Amniotic stem cell (primary cell): ENCODE measurements at places on chromosomes 16 and 17.

GRCh38 chr16:65120831-65121721 is 787 bp downstream of the CDH11 start:
- DNase-seq: no peak

- DNase-seq: peak; percentile 48
These were observed 1.4 kb upstream of the UNK start for GRCh38 chr17:75783069-75783783.

DNA sequence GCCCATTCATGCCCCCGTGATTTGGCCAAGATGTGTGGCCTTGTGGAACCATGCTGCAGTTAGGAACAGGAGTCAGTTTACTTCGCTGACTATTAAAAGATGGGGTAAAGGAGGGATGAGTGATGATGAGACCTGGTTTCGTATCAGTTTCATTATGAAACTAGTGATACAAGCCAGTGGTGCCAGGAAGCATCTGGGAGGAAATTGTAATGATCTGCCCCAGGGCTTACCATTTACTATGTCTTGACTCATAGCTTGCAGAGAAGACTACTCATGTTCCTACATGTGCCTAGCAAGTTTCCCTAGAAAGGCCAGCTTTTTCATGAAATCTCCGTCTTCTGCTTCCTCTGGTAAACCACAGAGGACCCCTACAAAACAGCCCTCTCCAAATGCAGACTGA is 23.2 kb downstream of the CDH3 start:
- DNase-seq: no peak

- DNase-seq: no peak
These were observed 173.8 kb downstream of the MAP2K6 start for GRCh38 chr17:69588316-69588715.

DNA sequence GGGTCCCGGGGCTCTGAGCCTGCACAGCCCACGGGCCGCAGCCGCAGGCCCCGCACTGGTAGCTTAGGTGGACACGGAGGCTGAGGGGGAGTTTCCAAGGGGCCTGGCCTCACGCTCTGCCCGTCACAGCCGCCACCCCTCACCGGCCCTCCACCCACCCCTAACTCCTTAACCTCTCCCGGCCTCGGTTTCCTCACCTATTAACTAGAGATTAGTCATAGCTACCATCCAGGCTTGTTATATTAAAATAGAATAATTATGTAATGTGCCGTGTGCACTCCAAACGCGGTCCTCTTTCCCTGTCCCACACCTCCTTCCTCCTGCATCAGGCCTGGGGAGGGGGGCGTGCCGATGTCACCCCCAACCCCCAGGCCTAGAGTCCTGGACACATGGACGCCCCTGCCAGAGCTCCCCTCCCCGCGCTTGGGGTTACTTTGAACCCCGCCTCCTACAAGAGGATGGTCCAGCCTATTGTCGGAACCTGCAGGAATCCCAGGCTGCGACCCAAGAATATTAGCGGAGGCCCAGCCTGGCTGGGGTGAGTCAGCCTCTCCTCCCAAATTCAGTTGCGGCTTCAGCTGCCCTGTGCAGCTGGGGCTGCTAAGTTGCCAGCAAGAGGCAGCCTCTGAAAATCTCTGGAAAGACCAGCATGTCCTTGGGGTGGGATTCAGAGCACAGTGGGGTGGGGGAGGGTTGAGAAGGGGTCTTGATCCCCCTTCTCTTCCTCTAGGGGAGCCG is 17.3 kb downstream of the SOCS3 start:
- peak; percentile 58 for DNase-seq

DNA sequence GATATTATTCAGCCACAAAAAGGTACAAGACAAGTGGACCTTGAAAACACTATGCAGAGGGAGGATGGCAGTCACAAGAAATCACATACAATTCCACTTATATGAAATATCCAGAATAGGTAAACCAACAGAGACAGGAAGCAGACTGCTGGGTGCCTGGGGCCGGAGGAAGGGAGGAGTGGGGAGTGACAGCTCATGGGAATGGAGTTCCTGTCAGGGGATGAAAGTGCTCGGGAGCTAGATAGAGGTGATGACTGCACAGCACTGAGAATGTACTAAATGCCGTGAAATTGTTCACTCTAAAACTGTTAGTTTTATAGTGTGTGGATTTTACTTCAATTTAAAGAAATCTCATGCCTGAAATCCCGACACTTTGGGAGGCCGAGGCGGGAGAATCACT is 74.2 kb upstream of the MED9 start:
- DNase-seq: no peak

DNA sequence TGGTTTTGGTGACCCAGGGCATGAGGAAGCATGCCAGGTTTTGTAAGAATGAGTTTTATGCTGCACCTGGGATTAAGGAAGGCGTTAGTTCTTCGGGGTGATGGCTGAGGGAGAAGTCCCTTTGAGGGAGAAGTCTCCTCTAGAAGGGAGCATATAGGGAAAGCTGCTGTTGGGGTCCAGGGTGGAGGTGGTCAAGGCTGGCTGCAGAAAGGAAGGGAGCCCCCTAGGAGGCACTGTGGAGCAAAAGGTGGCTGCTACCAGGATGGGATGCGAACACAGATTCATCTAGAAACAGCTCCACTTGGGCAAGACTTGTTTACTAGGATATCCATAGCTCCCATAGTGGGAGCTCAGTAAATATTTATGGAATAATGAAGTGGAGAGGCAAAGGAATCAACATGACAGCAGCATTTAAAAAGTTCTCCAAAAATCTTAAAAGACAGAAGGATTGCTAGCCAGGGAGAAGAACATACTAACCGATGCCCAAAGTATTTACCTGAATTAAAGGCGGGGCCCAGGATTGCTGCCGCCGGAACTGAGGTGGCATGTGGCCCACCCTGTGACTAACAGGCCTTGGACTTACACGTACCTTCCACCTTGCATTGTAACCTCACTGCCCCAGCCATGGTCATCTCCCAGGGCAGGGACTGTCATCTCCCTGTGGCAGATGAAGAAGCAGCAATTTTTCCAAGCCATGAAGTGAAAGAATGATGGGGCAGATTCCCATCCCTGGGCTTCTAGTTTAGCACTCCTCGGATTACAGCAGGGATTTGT is 7.1 kb upstream of the LPCAT2 start:
- DNase-seq: no peak
